Stimulated activated CD4-positive, alpha-beta T cell treated with anti-CD3 and anti-CD28 coated beads, Interleukin-15, amount 100 ng/mL, for 24 hours (primary cell): ENCODE measurements at places on chromosomes 5 and 9.

DNA sequence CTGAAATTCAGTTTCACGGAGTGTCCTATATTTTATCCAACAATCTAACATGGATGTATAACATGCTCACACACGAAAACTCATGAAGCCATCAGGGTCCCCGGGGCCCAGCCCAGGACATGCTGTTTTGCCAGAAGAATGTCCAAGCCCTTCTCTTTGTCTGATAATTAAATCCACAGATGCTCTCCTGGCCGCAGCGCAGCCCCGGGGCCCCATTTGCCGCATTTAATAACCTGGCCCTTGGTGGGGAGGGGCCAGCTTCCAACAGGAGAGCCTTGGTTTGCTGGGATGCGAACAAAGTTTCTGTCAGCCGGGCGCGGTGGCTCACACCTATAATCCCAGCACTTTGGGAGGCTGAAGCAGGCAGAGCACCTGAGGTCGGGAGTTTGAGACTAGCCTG lies 30.0 kb downstream of the PLPP7 start:
- DNase-seq, result no peak

GRCh38 chr5:52864371-52864770 lies 76.7 kb downstream of the ITGA1 start:
- no peak for DNase-seq

DNA sequence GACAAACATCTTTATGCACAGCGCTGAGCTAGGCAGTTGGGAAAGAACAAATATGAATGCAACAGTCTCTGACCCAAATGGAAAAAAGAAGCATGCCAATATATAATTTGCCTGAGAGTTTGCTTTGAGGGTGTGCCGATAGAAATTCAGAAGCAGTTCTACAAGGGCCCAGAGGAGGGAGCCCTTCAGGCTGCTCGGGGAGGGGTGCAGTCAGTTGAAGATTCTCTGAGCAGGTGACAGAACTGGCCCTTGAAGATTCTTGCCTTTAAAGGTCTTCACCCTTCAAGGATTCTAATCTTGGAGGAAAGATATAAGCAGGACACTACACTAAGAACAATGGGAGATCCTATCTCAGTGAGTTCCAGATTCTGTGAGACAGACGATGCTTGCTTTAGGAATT lies 3.7 kb upstream of the PAPPA start:
- no peak for DNase-seq

GRCh38 chr9:93908591-93909241 lies 46.4 kb downstream of the BARX1 start:
- DNase-seq, result peak; percentile 19
